Uterus (tissue), 4 donors: ENCODE measurements at places on chromosomes 6 and 20. TPM values are rescaled to one million over a fixed set of nuclear protein-coding genes. Genes with fewer than 3 reads are reported as not detected.

- no peak overlapping the region for H3K4me3 ChIP-seq
- no peaks in the 10 kb centered on the region for H3K36me3 ChIP-seq
- H3K27ac ChIP-seq: peak overlapping the region; percentile 52
Observed at GRCh38 chr6:80523010-80523409, 416.5 kb downstream of the BCKDHB start.

Gene ZSCAN23
- total RNA-seq: not detected

DNA sequence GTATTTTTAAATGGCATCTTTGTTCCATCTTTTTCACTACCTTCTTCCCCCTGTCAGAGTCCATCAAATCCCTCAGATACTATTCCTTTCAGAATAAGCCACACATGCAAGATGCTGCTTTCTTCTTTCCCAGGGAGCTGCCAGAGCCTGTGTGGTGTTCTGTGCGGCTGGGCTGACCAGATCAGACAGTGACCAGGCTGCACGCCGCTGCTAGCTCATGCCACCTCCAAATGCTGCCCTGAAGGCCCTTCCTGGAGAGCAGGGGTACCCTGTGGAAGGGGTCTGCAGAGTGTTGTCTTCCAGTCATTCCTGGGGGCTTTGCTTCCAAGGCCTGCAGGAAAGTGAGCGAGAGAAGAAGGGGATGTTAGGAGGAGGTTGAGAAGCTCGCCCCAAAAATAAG, 179.1 kb upstream of the SUPT3H start:
- H3K27ac ChIP-seq: peak overlapping the region; percentile 71
- H3K27me3 ChIP-seq: no peaks in the 10 kb centered on the region
- peak overlapping the region; percentile 20 for H3K4me3 ChIP-seq
- H3K36me3 ChIP-seq: no peaks in the 10 kb centered on the region
- H3K4me1 ChIP-seq: no peaks in the 10 kb centered on the region
- DNase-seq: no peak

Gene HLA-DQB2
- total RNA-seq: 9.8 TPM

- H3K27me3 ChIP-seq: no peaks in the 10 kb centered on the region
- no peak overlapping the region for H3K27ac ChIP-seq
- H3K4me1 ChIP-seq: no peaks in the 10 kb centered on the region
- DNase-seq: no peak
Observed at GRCh38 chr6:131682442-131682841, 18.8 kb downstream of the OR2A4 start.

Gene AVP
- total RNA-seq: not detected

DNA sequence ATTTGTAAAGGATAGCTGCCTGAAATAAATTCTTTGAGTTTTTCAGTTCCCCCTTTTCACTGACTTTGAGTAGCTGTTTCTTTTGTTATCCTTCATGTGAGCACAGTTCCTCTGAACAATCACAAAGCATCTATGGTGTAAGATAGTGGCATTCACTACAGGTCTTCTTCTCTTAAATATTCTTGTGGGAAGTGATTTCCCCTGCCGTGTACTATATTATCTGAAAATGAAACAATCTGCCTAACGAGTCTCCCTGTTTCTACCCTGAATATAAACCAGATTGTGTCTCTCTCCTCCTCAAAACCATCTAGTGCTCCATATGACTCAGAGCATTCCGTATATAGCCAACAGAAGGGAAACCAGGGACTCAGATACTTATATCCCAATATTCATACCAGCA, 380.1 kb upstream of the SOX4 start:
- no peak for DNase-seq
- H3K27me3 ChIP-seq: no peaks in the 10 kb centered on the region
- no peaks in the 10 kb centered on the region for H3K36me3 ChIP-seq
- H3K4me3 ChIP-seq: no peak overlapping the region
- no peaks in the 10 kb centered on the region for H3K4me1 ChIP-seq

Gene TFAP2D
- not detected for total RNA-seq

DNA sequence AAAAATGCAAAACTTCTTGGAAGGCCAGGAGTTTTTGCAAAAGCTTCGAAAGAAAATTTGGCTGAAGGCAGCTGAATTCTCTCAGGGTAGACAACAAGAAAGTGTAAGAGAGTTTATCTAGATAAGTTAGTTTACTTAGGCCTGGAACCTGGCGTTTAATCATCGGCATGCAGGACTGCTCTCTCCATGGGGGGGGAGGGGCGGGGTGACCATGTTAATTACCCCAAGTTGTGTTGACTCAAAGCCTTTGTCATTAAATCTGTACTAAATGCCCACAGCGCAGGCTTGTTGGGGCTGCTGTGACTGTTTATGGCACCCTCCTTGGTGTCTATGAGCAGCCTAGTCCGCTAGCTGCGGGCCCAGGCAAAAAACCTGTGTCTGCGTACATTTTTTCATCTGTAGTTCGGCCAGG, 20.1 kb upstream of the ZNF451 start:
- H3K27me3 ChIP-seq: no peaks in the 10 kb centered on the region
- no peaks in the 10 kb centered on the region for H3K36me3 ChIP-seq
- H3K4me1 ChIP-seq: no peaks in the 10 kb centered on the region
- no peak overlapping the region for H3K4me3 ChIP-seq
- DNase-seq: no peak

DNA sequence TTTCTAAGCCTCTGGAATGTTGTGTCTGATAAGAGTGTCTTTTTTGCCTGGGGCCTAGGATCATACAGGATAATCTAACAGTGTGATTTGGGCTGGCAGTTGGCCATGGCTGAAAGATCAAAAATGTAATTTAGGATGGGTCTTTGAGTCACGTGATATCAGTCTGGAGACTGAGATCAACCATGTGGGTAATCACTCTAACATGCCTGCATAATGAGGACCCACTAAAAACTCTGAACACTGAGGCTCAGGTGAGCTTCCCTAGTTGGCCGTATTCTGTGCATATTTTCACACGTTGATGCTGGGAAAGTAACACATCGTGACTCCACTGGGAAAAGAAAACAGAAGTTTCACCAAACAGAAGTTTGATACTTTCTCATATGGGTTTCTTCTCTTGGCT, 6.3 kb upstream of the MMS22L start:
- H3K27ac ChIP-seq: no peak overlapping the region
- no peaks in the 10 kb centered on the region for H3K4me1 ChIP-seq
- no peak for DNase-seq
- no peaks in the 10 kb centered on the region for H3K36me3 ChIP-seq

Gene PSORS1C2
- total RNA-seq: not detected

Gene ADGRF5
- total RNA-seq: 21.5 TPM

DNA sequence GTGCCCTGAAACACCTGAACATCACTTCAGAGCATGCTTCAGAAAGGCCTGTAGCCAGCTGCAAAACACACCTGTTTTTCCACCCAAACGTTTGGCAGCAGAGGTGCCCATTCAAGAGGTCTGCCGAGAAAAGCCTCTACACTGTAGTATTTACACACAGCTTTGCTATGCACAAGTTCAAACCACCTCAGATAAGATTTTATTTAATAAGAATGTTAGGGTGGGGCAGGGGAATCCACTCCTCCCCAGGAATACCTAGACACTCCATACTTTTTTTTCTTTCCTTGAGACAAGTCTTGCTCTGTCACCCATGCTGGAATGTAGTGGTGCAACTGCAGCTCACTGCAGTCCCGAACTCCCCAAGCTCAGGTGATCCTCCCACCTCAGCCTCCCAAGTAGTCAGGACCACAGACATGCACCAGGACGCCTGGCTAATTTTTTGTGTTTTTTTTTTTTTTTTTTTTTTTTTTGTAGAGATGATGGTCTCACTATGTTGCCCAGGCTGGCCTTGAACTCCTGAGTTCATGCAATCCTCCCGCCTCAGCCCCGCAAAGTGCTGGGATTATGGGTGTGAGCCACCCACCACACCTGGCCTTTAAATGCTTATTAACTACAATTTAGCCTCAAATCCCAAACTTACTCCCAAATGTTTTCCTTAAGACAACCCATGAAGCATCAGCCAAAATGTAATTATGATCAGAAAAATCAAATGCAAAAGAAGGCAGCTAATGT, 9.7 kb downstream of the MRPL14 start:
- peak overlapping the region; percentile 25 for H3K27ac ChIP-seq
- H3K4me1 ChIP-seq: no peaks in the 10 kb centered on the region
- H3K27me3 ChIP-seq: no peaks in the 10 kb centered on the region
- no peak overlapping the region for H3K4me3 ChIP-seq
- DNase-seq: no peak

GRCh38 chr6:64100702-64101303, 465.2 kb downstream of the PHF3 start:
- no peaks in the 10 kb centered on the region for H3K36me3 ChIP-seq
- H3K27me3 ChIP-seq: no peaks in the 10 kb centered on the region
- H3K4me3 ChIP-seq: no peak overlapping the region
- no peak overlapping the region for H3K27ac ChIP-seq

- no peaks in the 10 kb centered on the region for H3K4me1 ChIP-seq
- H3K27ac ChIP-seq: no peak overlapping the region
- no peak for DNase-seq
- no peaks in the 10 kb centered on the region for H3K36me3 ChIP-seq
- H3K27me3 ChIP-seq: no peaks in the 10 kb centered on the region
Observed at GRCh38 chr6:116697480-116697879, 16.5 kb downstream of the KPNA5 start.

- no peaks in the 10 kb centered on the region for H3K4me1 ChIP-seq
- H3K27me3 ChIP-seq: no peaks in the 10 kb centered on the region
- no peaks in the 10 kb centered on the region for H3K36me3 ChIP-seq
- no peak for DNase-seq
- no peak overlapping the region for H3K4me3 ChIP-seq
Observed at GRCh38 chr20:2349801-2350200, 30.9 kb upstream of the TGM6 start.

- no peaks in the 10 kb centered on the region for H3K4me1 ChIP-seq
- peak; percentile 31 for DNase-seq
- H3K27me3 ChIP-seq: no peaks in the 10 kb centered on the region
- no peaks in the 10 kb centered on the region for H3K36me3 ChIP-seq
- peak overlapping the region; percentile 50 for H3K4me3 ChIP-seq
Observed at GRCh38 chr6:26104457-26105108, 17.4 kb downstream of the HFE start.

Gene CEP57L1
- total RNA-seq: 5.6 TPM

- DNase-seq: no peak
- no peaks in the 10 kb centered on the region for H3K36me3 ChIP-seq
Observed at GRCh38 chr6:43547222-43547621, 28.6 kb downstream of the XPO5 start.

Gene SIGLEC1
- 4.2 TPM for total RNA-seq

Gene ZNF311
- total RNA-seq: 0.51 TPM

- DNase-seq: no peak
- peak overlapping the region; percentile 96 for H3K27ac ChIP-seq
- peaks cover 5% of the 10 kb centered on the region for H3K4me1 ChIP-seq
- no peaks in the 10 kb centered on the region for H3K27me3 ChIP-seq
- H3K36me3 ChIP-seq: no peaks in the 10 kb centered on the region
Observed at GRCh38 chr6:36986704-36987047, 680 bp upstream of the MTCH1 start.

- H3K4me3 ChIP-seq: no peak overlapping the region
- H3K4me1 ChIP-seq: no peaks in the 10 kb centered on the region
- no peak overlapping the region for H3K27ac ChIP-seq
- DNase-seq: no peak
- no peaks in the 10 kb centered on the region for H3K36me3 ChIP-seq
- H3K27me3 ChIP-seq: no peaks in the 10 kb centered on the region
Observed at GRCh38 chr20:51584737-51585136, 42.2 kb upstream of the NFATC2 start.

GRCh38 chr6:3545156-3545555, 88.3 kb upstream of the SLC22A23 start:
- H3K27ac ChIP-seq: no peak overlapping the region
- no peak for DNase-seq

DNA sequence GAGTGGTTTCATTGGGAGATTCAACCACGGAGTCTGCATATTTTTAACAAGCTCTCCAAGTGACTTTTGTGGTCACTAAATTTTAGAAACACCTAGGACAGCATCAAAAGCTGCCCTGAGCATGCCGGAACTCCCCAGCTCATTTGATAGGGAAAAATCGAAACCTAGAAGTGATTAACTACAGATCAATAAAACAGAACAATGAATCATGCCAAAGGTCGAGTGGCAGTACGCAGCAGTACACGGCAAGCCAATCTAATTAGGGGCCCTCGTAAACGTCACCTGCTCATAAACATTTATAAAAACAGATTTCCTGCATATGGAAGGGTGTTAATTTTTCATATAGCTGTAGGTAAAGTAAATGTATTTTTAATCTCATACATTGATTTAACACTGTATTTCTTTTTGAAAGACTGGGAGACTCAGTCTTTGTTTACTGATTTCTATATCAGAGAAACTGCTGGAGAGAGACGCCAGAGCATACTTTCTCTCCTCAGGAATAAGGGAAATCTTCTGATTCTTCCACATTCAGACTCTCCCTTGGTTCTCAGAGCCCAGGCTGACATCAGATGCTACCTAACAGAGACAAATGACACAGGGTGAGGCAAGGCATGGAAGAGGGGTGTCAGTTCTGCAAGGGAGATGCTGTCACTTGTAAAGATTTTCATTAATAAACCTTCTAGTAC, 232.5 kb downstream of the PTPRT start:
- H3K27ac ChIP-seq: no peak overlapping the region
- no peaks in the 10 kb centered on the region for H3K36me3 ChIP-seq
- H3K4me3 ChIP-seq: no peak overlapping the region
- DNase-seq: no peak
- no peaks in the 10 kb centered on the region for H3K4me1 ChIP-seq

DNA sequence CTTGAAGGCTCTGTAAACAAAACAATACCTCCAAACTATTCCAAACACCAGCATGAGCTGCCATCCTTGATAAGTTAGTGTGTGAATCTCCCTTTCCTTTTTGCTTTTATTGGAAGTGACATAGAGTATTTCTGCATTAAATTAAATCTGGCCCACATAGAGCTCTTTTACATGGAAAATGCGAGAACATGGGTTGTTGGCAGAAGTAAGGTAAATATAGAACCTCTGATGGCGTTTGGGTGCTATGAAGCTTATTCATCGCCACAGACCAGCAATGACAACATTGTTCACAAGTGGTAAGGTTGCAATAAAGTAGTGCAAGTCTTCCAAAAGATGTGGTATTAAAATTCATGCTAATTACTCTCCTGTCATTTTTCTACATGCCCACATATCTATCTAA, 445.8 kb upstream of the JAG1 start:
- H3K36me3 ChIP-seq: no peaks in the 10 kb centered on the region
- H3K4me3 ChIP-seq: no peak overlapping the region
- no peaks in the 10 kb centered on the region for H3K27me3 ChIP-seq
- no peaks in the 10 kb centered on the region for H3K4me1 ChIP-seq
- no peak for DNase-seq

GRCh38 chr6:135129136-135129856, 51.8 kb upstream of the MYB start:
- H3K27me3 ChIP-seq: no peaks in the 10 kb centered on the region
- no peak for DNase-seq
- no peak overlapping the region for H3K4me3 ChIP-seq
- no peak overlapping the region for H3K27ac ChIP-seq
